Forelimb muscle (tissue), 1 donor: ENCODE measurements at places on chromosomes 4 and X.
A peak's percentile ranks its signal among the peaks of the same experiment; 100 is the strongest.

DNA sequence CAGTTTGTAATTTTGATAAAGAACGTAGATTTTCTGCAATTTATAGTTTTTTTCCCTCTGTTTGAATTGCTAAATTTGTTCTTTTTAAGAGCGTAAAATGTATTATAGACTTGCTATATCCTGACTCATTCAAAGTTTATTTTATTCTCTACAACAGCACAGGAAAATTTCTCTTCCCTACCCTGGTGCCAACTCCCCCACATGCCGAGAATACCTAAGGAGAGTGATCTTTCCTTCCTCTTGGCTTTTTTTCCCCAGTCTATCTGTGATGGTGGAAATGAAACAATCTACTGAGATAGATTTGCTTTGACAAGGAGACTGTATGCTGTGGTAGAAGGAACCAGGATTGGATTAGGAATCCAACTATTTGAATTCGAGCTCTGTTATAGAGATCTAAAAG is 271.6 kb downstream of the TLL1 start:
- no peak for DNase-seq

DNA sequence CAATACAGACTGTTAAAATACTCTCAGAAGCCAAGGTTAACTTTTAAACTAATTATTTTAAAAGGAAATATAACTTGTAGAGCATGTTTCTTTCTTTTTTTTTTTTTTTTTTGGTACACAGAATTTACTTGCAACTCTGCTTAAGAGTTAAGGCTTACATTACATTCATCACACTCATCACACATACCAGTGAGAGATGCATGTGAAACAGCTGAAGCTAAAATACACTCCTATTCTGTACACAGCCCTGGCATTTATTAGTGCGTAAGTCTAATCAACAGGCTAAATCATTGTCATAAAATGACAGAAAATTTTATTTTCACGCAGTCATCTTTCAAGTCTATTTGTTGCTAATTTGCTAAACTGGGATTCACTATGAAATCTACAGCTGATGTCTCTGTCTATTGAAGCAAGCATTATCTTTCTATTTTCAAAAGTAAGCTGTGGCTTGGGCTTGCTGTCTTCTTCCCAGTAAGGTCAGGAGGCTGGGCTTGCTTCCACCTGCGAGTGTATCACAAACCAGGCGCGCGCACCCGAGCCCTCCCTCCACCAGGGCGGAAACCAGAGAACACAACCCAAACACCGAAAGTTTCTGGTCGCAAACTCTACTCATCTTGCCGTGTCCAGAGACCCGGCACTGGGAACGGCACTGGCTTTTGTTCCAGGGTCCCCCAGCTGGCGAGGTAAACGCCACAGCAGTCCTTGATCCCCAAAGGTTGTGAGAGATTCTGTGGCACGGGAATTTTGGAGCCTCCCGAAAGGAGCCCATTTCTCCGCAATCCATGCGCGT is 3.9 kb downstream of the MAML3 start:
- no peak for DNase-seq

DNA sequence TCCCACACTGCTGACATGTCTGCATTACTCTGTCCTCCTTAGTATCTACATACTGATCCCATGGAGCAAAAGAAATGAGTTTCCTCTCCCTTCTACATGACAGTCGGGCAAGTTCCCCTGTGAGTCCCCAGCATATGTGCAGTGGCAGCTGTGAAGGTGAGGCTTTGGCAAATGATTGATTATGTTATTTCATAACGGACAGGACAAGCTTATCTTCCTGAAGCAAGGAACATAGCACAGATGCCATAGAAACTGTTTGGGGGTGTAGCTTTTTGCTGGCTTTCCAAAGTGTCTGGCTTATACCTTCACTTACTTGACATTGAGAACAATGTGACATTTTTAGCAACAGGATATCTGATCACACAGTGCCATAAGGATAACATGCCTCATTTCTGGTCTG is 136.8 kb upstream of the PDLIM3 start:
- DNase-seq = no peak

DNA sequence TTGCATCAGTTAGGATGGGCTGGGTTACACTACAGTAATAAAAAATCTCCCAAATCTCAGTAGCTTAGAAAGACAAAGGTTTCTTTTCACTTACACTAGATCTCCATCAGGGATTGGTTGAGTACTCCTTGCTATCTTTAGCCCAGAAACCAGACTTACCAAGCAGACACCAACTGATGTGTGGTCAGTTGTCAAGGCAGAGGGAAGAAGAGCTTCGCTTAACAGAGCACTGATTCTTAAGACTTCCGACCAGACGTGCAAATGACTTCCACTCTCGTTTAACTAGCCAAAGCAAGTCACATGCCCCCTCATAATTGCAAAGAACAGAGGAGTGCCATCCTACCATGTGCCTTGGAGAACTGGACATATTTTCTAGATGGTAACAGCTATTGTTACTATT is 5.7 kb upstream of the ZNF518B start:
- DNase-seq = no peak

DNA sequence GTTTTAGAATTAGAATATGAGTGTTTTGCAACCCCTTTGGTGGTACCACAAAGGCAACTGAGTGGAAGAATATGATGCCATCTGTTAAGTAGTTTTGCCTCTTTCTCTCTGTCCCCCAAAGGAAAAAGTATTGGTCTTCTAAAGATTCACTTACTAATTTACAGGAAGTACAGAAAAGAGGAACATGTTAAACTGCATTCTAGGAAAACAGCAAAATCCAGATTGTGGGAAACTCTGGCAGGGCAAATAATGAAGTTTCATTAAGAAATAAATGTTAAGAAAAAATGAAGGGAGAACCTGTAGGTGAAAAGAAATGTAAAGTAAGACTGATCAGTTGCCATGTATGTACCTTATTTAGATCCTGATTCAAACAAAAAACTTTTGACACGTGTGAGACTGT is 39.3 kb downstream of the NSUN7 start:
- no peak for DNase-seq

DNA sequence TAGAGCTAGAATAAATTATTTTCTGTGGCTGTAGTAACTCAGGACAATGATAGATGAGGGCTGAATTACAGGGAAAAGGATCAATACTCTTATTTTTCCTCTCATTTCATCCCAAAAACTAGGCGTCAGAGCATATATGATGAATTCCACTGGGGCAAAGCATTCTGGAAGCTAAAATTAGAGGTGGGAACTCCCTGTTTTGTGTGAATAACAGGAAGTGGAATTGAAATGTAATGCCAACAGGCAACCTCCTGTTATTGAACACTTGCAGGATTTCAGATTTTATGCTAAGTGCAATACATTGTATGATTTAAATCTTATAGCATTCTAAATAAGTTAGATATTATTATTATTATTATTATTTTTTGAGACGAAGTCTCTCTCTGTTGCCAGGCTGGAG is 20.9 kb downstream of the HSD17B11 start:
- no peak for DNase-seq

GRCh38 chr4:124178449-124179021 is 534.0 kb downstream of the ANKRD50 start:
- DNase-seq = no peak

DNA sequence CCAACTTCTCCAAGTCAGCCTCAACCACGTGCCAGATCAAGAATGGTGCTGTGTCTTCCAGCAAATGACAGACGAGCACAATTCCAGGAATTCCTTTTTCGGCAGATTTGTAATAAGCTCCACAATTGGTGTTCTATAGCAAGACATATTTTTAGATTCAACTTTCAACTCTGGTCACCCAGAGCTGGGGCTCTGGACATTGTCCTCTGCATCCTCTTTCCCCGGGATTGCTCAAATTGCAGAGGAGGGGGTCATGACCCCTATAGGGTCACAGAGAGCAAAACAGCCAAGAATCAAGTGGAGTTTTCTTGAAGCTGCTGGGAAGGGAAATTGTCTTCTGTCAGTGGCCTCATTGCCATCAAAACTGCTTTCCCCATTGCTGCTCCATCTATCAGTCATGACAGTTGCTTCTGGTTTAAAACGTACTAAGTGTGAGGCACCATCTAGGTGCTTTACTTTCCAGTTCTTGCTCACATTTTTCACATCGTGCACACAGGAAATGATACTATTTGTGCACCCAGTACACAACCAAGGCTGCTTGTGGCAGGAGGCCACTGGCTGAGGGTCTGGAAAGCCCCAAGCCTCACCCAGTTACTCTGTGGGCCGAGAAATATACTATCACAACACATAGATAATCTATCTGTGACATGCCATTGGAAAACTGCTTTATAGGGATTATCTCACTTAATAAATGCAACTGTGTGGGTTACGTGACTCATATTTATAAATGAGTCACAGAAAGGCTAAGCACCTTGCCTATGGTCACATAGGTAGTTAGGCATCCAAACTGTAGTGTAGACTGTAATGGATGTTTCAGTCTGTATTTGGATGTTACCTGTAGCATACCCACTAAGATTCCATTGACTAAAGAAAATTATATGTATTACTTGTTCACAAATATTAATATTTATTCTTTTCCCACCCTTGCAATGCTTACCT is 91.7 kb upstream of the PHOX2B start:
- DNase-seq = no peak

GRCh38 chr4:184237612-184238011 is 19.9 kb upstream of the ENPP6 start:
- no peak for DNase-seq

GRCh38 chrX:106611317-106611678 is 480 bp upstream of the RADX start:
- DNase-seq = no peak

- no peak for DNase-seq
These were observed 92.5 kb upstream of the PAGE3 start for GRCh38 chrX:55357236-55357635.

DNA sequence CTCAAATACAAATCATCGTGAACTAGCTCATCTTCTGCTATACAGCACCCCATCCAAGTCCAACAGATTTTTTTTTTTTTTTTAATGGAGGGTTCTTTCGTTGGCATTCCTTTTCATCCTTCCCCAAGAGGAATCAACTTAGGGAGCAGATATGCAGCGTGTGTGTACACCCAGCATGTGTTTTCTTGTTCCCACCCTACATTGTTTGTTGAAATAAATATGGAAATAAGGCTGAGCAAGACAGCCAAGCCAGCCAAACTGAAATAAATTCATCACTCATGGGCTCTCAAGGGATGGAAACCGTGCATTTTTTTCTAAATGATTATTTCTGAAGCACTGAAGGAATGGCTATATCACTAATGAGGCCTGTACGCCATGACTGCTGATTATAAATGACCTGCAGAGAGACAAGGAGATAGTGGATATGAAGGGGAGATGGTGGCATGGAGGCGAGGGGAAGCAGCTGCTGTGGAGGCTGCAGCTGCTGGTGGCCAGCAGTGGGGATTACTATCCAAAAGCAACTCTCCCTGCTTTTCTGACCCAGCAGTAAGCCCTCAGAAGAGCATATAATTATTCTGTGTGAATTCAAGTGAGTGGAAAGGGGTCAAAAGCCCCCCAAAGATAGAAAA is 173.9 kb downstream of the MGST2 start:
- DNase-seq = no peak

DNA sequence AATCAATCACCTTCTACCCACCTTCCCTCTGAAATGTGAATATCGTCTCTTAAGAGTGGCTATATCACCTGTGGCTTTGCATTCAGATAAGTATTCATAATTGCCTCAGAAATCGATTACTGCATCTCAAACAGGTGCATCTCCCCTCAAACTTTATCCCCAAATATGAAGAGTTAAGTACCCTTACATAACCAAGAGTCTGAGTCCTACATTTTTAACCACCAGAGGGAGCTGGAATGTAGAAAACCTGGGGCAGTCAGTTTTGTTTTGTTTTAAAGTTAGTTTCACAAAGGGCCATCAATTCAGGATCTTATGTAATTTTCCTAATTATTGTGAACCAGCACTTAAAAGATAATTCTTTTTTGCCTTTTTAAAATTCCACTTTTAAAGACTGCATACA is 5.7 kb downstream of the TCEANC start:
- DNase-seq = no peak

GRCh38 chr4:115396034-115396433 is 282.6 kb upstream of the NDST4 start:
- no peak for DNase-seq

GRCh38 chrX:67731061-67731460 is 187.2 kb downstream of the AR start:
- no peak for DNase-seq

GRCh38 chr4:5096261-5096660 is 45.0 kb downstream of the STK32B start:
- no peak for DNase-seq

DNA sequence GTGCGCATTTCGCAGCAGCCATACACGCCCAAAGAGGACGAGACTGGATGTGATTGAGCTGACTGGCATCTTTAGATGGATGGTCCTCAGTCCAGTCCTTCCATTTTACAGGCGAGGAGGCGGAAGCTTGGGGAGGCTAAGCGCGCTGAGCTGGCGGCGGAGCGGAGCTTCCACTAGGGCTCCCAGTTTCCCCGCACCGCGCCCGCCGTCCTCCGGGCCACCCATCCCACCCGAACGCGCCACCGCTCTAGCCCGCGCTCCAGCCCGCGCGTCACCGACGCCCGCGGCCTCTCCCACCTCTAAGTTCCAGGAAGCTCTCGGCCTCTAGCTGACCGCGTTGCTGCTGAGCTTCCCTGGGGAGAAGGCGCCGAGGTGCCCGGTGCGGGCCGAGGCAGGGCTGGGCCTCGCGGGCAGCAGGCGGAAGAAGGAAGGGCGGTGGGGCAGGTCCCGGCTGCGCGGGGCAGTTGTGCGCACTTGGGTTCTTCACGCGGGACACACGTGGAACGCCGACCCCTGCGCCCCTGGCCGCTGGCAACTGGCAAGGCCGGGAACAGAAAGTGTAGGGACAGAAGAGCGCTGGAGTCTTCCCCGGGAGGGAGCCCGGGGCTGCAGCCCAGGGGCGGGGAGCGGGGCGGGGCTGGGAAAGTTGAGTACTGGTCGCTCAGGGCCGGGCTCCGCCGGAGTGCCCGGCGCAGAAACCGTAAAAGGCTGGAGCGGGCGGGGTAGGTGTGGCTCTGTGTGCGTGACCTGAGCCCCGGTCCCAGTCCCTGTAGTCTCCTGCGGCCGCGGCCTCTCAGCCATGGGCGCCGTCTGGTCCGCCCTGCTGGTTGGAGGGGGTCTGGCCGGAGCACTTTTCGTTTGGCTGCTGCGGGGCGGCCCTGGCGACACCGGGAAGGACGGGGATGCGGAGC is at the start of gene STBD1:
Gene STBD1, plus strand, starts transcription at position 763 of the 911 bp plus-strand sequence. Its CDS starts 37 bp downstream, at position 800.
- DNase-seq = no peak

- peak; percentile 24 for DNase-seq
These were observed 80.5 kb upstream of the ADGRA3 start for GRCh38 chr4:22596409-22596808.

DNA sequence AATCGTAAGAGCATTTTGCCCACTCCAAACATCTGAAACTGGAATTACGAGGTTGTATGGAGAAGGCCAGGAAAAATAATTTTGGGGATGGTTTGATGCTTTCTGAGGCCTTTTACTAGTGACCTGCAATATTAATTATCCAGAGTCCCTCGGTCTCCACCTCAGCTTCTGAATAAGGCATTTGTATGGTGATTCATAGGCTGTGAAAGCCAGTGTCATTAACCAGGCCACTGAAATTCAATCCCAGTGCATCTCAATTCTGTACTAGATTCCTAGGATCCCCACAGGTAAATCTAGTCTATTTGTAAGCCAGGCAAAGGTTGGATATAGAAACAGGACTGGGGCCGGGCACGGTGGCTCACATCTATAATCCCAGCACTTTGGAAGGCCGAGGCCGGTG is 135.4 kb upstream of the RBPJ start:
- no peak for DNase-seq
